ENCODE measurements at places on chromosomes 12 and 14.

- DNase-seq: peak; percentile 20
Measured at GRCh38 chr12:72017054-72017651, 78.5 kb downstream of the TPH2 start.

GRCh38 chr12:45727980-45728629 lies 1.4 kb upstream of the ARID2 start:
- DNase-seq: no peak

DNA sequence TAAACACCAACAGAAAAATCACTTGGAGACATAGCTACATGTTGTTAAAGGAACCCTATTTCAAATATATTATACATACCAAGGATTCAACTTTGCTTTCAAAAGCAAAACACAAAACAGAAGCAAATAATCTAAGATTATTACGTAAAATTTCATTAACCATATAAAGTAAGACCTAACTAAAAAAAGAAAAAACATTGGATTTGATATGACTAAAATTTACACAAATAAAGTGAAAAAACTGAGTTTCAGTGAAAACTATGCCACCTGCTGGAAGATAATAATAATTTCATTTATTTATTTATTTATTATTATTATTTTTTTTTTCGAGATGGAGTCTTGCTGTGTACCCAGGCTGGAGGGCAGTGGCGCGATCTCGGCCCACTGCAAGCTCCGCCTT lies 45.2 kb downstream of the WDHD1 start:
- no peak for DNase-seq

- DNase-seq: no peak
Measured at GRCh38 chr12:25252946-25253345, 2.2 kb upstream of the KRAS start.

DNA sequence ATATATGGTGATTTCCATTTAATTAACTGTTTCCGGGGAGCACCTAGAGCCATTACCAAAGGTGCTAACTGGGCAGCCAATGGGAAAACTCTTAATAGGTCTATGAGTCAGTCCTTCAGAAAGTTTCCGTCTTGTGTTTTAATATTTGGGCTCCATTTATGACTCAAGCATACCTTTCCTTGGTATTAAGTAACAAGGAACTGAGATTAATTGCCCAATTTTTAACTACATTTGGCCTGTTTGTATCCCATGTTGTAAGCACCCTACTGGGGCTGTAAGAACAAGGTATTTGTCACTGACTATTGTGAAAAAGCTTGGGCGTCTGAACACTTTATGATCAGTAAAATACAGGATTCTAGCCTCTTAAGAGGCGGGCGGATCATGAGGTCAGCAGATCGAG lies 62.8 kb upstream of the FOXN3 start:
- DNase-seq: no peak

DNA sequence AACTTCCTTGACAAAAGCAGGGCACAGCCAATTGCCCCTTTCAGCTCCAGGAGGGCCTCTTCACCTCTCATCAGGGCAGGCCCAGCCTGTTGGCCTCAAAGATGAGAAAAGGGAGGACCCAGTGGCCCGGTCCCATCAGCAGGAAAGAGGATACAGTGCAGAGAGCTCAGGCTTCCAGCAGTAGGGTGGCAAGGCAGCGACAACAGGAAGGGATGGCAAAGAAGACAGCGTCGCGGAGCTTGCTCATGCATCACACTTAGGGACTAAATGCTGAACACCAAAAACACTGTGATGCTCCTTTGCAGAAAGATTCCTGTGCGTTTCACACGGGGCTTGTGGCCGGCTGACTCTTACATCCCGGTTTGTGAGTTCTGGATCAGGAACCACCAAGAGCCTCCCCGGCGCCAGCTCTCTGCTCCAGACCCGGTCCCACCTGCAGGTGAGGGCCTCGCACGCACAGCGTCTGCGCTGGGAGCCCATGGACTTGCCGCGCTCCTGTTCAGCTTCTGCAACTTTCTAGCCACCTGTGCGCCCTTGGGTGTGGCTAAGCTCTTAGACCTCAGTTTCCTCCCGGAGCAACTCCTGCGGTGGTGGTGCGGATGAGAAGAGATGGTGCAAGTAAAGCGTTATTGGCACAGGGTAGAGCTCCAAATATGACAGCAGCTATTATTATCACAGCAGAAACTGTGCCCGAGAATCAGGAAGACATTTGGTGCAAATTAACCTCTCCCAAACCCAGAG lies 15.3 kb upstream of the BCL7A start:
- no peak for DNase-seq

DNA sequence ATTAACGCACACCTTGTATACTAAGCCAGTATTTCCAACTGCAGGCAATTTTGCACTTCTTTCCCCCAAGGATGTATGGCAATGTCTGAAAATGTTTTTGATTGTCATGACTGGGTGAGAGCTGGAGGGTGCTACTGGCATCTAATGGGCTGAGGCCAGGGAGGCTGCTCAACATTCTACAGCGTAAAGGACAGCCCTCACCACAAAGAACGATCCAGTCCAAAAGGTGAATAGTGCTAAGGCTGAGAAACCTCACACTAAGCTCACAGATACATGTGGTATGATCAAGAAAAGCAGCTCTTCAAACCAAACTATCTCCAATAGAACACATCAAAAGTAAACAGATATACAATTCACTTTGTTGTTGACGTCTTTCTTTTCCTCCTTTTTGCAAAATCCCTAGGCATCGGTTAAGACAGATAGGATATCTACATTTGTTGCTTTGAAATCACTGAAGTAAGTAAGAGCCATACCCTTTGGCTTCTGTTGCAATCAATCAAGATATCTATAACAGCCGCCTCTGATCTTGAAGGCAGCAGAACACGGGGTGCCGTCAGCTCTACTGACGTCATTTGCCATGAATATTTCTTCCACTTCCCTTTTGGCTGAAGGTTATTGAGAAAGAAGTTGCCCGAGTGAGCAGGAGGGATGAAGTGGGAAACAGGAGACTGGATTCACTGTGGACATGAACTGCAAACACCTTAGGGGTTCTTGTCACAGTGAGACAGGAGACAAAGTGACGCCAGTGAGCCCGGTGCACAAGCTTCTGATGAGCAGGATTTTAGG lies 218.3 kb downstream of the FOXN3 start:
- DNase-seq: no peak

DNA sequence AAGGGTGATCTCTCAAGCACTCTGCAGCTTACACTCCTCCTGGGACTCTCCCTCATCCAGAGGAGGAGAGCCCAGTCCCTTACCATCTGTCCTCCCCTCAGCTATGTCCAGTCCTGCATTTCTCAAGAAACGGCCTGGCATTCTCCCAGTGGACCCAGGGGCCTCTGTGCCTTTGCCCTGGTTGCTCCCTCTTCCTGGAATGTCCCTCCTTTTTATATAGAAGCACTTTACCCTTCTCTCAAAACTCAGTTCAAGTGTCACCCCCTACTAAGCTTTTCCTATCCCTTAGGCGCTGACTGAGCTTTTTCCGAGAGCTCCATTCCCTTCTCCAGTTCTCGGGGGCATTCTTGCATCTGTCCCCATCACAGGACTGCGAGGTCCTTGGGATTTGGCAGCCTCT lies 8.9 kb upstream of the GLRX5 start:
- DNase-seq: no peak

- DNase-seq: no peak
Measured at GRCh38 chr12:53944907-53945847, 6.5 kb downstream of the HOXC13 start.

DNA sequence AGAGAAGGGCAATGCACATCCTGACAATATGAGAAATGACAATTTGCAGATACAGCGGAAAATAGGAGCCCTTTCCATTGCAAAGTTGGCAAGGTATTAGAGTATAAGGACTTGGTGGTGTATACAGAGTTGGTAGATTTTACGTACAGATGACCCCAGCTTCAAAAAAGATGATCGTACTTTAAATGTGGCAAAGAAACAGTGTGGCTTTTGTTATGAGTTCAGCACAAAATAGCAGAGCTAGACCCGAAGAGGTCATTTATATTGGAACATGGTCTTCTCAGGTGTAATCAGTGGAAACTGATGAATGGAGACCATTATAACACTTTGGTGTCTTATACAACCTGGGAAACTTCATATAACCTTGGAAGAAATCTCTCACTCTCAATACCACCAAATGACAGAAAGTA lies 2.3 kb downstream of the CLEC2B start:
- DNase-seq: no peak

DNA sequence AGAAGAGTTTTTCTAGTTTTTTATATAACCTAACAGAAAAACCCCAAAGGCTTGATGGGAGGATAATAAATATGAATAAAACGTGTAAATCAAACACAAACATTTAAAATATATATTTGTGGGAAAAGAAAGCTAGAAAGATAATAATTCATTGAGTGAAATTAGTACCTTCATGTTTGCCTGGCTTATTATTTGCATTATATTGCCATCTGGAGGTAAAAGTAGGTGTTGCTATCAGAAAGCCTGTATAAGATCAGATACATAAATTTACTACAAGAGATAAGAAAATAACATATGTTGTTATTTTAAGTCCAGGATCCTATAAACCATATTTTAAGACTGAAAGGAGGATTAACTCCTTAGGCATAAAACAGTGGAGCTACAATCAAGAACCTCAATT lies 77.7 kb downstream of the NTS start:
- DNase-seq: no peak

DNA sequence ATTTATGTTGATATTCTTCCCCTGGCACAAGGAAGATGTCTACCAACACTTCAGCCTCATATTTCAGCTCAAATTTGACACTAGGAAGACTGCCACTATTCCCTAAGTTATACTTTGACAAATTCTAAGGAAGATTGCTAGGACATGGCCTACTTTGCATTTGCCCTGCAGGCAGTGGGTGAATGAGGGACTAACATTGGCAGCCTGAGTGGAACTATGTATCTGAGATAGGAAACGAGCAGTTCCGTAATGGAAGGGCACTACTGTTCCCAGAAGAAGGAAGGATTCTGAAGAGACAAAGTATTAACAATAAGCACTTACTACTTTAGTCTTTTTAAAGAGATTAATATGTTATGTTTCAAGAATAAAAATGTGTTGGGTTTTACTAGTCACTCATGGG lies 115.1 kb downstream of the SLC16A7 start:
- DNase-seq: no peak

DNA sequence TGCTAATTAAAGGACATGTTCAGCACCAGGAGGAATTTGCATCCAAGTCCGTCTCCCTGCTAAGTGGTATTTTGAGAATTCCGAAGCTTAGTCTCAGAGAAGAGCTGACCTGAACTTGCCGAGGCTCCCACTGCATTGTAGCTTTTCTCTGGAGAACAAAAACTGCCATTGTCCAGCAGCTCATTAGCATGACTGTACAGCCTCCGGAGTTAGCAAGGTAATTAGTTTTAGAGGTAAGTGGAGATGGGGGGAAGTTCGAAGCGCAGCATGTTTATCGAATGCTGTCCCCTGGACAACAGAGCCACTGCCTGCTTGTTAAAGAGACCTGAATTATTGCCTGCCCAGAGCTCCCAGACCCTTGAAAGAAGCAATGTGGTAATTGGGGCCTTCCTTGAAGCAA lies 160.3 kb upstream of the PELI2 start:
- DNase-seq: no peak

DNA sequence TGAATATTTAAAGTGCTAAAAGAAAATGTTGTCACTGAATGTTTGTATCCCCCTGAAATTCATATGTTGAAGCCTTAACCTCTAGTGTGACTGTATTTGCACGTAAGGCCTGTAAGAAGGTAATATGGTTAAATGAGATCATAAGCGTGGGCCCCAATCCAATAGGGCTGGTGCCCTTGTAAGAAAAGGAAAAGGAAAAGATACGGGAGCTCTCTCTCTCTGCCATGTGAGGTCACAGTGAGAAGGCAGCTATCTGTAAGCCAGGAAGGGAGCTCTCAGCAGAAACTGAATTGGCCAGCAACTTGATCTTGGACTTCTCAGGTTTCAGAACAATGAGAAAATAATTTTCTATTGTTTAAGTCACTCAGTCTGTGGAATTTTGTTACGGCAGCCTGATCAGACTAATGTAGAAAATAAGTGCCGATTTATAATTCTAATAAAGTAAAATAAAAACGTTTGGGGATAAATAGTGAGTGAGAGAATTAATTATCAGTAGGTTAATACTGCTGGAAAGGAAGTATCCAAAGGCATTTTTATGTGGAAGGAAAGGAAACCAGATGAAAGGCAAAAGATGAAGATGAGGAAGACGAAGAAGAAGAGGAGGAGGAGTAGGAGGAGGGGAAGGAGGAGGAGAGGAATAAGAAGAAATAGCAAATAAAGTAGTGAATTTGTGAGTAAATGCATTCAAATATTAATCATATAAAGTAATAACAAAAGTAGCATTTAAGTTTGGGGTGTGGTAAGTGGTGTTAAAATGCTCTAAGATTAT lies 188.5 kb upstream of the KRR1 start:
- DNase-seq: no peak

- DNase-seq: no peak
Measured at GRCh38 chr12:109221277-109221931, 87.7 kb downstream of the FOXN4 start.

DNA sequence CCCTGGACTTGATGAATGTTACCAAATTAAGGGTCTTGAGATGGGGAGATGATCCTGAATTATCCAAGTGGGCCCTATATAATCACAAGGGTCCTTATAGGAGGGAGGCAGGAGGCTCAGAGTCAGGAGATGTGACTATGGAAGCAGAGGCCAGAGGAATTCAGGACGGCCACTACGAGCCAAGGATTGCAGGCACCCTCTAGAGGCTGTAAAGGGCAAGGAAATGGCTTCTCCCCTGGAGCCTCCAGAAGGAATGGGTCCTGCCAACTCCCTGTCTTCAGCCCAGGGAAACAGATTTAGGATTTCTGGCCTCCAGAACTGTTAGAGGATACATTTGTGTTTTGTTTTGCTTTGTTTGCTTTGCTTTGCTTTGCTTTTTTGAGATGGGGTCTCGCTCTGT lies 8.8 kb downstream of the BDKRB1 start:
- no peak for DNase-seq

DNA sequence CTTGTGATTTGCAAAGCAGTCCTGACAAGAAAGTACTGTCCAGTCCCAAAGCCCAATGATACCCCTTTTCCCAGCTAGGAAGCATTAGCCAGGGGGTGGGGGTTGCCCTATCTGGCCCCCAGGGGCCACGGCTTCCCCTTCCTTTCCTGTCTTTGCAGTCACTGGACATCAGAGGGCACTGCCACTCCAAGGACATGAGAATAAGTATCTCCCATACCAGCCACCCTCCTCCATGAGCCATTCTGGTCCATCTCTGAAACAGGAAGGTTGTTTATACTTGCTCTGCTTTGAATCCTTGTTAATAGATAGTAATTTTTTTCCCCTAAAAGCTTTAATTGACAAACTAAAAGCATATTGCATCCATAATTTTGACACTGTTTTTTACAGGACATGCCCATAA lies 29.7 kb downstream of the RBM19 start:
- DNase-seq: no peak

- DNase-seq: no peak
Measured at GRCh38 chr12:119578112-119578511, 15.5 kb upstream of the TMEM233 start.

DNA sequence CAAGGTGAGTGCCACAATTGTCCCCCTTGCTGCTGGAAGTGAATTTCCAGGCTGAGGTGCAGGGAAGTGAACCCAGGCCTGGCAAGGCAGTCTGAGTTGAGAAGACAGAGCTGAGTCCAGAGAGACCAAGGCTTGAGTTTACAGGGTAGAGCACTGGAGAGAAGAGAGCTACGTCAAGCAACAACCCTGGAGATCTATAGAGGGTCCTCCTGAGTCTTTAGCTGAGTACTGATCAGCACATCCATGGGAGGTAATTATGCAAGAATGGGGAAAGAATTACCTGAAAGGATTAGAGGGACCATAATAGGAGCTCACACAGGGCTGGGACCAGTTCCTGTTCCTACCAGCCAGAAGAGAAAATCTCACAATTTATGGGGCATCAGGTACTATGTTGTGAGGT lies 190.7 kb downstream of the NEDD1 start:
- DNase-seq: no peak

Measured in stimulated activated CD8-positive, alpha-beta memory T cell treated with anti-CD3 and anti-CD28 coated beads, Interleukin-4, amount 100 ng/mL, for 24 hours (primary cell).